CD4-positive, alpha-beta T cell treated with Interferon alpha-2 for 1 hour (primary cell): ENCODE measurements at places on chromosomes 11 and 22.
A peak's percentile ranks its signal among the peaks of the same experiment; 100 is the strongest.

GRCh38 chr22:40120848-40121247, 56.9 kb upstream of the TNRC6B start:
- DNase-seq = no peak

DNA sequence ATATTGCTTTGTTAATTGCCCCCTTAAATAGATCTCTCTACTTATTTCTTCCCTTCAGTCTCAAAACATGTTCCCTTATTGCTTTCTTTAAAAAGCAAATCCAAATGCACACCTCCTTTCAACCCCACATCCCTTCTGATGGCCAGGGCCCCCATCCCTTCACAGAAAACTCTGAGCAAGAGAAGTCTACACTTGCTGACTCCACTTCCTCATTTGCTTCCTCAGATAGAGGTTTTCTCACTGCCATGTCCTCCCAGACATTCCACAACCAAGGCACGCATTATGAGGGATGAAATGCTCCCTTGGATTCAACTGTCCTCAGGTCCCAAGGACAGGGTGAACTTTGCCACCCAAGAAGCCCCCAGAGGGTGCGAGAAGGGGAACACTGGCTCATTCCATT, 43.1 kb downstream of the CSNK2A3 start:
- DNase-seq = no peak

DNA sequence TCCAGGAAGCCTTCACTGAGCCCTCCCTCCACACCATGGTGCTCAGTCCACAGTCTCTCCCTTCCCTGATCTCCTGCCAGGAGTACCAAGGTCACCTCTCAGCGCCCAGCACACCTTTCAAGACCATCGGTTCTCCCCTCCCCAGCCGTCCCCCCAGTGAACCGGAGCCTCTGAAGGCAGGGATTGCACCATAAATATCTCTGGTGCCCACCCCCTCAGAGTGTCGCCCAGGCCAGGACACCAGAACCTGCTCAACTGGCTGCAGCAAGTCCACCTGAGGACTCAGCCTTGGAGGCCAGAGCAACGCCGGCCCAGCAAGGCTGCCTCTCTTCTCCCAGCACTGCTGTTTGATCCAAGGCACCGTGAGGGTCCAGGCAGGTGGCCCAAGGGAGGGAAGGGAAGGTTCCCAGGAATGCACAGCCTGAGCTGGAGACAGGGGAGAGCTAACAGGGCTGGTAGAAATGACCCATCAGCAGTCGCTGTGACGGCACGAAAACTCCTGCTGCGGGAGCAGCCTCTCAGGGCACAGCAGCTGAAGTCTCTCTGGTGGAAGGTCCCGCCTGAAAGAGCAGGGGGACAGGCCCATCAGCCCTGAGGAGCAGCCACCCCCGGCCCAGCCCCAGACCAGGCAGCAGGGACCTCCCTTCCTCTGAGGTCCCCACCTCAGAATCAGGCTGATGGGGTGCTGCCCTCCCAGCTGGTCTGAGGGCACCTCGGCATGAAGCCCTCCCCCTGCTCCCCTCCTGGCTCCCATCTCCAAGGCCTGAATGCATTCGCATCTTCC, 80.3 kb downstream of the BUD13 start:
- no peak for DNase-seq

DNA sequence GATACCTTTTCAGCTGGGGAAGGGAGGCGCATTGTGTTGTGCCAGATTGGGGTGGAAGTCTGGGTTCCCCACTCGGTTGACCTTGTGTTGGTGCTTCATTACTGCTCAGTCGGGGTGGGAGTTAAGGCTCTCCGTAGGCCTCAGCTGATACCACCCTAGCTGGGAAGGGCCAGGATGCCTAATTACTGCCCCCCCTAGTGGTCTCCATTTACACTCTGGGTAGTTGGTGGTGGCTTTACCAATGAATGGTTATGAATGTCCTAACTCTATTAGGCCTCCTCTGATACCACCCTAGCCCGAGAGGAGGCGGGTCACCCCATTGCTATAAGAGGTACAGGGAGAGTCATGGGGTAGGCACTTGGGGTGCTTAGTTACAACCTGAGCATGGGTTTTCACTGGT, 27.5 kb upstream of the HIKESHI start:
- DNase-seq = no peak

DNA sequence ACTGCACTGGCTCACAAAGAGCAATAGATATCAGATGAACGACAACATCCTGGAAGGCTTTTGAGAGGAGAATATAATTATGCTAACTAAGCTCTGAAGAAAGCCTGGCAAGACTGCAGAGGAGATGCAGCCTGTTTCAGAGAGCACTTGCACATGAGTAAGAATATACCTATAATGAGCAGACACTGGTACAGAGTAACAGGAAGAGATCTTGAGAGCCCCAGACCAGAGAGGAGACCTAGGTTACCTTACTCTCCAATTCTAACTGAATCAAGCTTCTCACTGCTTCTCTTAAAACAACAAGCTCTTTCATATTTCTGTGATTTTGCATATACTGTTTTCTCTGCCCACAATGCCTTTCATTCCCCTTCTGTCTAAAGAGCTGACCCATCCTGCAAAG, 66.5 kb downstream of the FAM168A start:
- DNase-seq = no peak

GRCh38 chr11:86219311-86220193, 25.0 kb upstream of the EED start:
- DNase-seq = peak; percentile 16

DNA sequence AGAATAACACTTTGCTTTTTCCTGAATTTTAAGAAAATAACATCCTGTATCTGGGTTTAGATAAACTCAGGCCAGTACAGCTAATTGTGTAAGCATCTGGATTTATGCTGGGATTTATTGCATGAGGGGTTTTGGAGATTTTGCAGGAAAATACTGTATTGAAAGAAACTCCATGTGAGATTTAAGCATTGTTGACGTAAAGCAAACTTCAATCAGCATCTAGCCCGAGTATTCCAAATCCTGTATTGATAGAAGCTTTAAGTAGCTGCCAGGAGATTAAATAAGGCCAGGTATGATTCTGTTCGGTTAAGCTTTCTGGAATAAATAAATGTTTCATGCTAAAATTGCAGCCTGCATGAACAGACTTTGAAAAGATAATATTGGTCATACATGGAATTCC, 36.3 kb upstream of the LYVE1 start:
- no peak for DNase-seq

GRCh38 chr11:130829920-130830511, 86.3 kb downstream of the SNX19 start:
- DNase-seq = no peak

GRCh38 chr11:107043242-107044006, 25.1 kb upstream of the GUCY1A2 start:
- no peak for DNase-seq

- DNase-seq = peak; percentile 66
Measured at GRCh38 chr11:10298342-10298741, 4.3 kb upstream of the SBF2 start.

DNA sequence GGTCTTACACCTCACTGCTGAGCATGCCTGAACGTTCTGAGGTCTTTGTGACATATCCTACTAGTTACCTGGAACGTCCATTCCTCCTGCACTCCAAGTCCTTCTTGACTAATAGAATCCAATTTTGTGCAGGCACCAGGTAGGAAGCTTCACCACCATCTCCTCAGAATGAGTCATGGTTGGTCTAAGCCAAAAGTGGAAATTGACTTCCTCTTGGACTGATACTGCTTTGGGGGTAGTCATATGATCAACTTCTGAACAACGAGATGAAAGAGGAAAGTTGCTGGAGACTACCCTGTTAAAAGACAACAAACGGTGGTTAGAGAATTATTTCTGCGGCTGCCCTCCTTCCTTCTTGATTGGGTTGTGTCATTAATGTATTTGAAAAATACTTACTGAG, 374.2 kb upstream of the LARGE1 start:
- DNase-seq = no peak

- DNase-seq = peak; percentile 55
Measured at GRCh38 chr22:45235101-45235777, 5.5 kb downstream of the KIAA0930 start.
